NCI-H510A (cell line): ENCODE measurements at places on chromosomes 6 and 20.

- DNase-seq, result no peak
Measured at GRCh38 chr6:105991561-105992314, 94.4 kb upstream of the PRDM1 start.

GRCh38 chr6:125197795-125198269, 44.3 kb downstream of the TPD52L1 start:
- no peak for DNase-seq

DNA sequence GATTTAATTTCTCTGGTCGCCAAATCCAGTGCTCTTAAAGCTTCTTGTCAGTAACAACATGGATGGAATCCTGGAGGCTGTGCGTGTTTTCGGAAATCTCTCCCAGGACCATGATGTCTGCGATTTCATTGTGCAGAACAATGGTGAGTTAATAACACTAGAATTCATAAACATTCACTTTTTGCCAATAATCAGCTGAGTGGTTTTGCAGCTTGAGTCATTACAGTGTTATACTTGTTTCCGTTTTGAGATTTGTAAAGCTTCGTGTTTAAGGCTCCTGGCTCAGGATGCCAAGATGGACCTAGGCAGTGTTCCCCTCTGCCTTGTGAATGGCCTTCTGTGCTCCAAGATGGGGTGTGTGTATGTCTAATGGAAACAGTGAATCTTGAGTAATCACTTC, 113.8 kb downstream of the ARMC2 start:
- DNase-seq, result no peak

DNA sequence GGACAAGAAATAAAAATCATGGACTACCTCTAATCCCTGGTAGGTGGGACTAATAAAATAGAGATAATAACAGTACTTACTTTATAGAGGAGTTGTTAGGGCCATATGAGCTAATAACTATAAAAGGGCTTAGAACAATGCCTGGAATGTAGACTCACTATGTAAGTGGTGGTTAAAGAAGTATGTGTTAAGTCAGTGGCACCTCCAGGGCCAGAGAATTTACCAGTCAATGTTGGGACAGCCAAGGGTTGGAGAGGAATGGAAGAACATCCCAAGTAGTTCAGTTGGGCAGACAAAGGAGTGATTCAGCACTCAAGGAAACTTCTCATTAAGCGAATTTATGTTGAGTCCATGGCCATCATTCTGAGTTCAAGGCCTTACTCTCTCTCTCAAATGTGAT, 116.8 kb downstream of the OTOR start:
- no peak for DNase-seq

GRCh38 chr6:152458648-152459644, 178.2 kb downstream of the SYNE1 start:
- DNase-seq, result no peak

GRCh38 chr6:39140556-39141167, 25.7 kb upstream of the SAYSD1 start:
- no peak for DNase-seq
